ENCODE measurements at places on chromosomes 12 and 14.

DNA sequence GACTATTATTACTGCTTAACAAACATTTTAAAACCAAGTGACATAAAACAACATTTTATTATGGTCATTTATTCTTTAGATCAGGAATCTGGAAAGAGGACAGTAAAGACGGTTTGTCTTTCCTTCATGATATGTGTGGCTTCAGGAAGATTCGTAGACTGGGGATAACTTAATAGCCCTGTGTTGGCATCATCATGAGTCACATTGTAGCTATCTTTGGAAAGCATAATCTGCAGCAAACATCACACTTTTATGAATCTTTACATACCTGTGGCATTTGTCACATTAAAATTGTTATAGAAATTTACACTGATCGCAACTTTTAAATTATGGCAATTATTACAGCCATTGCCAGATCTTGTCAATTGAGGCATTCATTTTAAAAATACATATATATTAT, 397.1 kb downstream of the NOVA1 start:
- DNase-seq, result no peak

DNA sequence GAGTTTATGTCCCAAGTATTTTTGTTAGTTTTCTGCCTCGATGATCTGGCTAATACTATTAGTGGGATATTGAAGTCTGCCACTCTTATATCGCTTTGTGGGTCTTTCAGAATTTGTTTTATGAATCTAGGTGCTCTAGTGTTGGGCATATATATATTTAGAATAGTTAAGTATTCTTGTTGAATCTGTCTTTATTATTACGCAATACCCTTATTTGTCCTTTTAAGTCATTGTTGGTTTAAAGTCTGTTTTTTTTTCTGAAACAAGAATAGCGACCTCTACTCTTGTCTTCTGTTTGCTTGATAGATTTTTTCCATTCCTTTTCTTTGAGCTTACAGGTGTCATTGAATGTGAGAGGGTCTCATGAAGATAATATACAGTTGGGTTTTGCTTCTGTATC, 239.0 kb downstream of the ASCL1 start:
- no peak for DNase-seq

DNA sequence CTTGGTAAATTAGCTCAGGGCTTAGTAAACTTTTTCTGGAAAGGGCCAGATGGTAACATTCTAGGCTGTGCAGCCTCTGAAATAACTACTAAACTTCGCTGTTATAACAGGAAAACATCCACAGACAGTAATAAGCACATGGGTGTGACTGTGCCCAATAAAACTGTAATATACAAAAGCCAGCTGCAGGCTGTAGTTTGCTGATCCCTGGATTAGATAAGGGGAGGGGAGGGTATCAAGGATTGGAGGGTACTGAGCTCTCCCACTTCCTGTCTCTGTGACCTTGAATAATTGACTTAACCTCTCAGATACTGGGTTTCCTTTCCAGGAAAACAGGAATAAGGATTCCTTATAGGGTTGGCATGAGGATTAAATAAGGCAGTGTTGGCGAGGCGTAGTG, 81.2 kb downstream of the CCDC60 start:
- no peak for DNase-seq

GRCh38 chr12:90576707-90577106, 378.3 kb downstream of the CCER1 start:
- DNase-seq, result no peak

GRCh38 chr12:1391722-1392121, 202.7 kb downstream of the FBXL14 start:
- no peak for DNase-seq

DNA sequence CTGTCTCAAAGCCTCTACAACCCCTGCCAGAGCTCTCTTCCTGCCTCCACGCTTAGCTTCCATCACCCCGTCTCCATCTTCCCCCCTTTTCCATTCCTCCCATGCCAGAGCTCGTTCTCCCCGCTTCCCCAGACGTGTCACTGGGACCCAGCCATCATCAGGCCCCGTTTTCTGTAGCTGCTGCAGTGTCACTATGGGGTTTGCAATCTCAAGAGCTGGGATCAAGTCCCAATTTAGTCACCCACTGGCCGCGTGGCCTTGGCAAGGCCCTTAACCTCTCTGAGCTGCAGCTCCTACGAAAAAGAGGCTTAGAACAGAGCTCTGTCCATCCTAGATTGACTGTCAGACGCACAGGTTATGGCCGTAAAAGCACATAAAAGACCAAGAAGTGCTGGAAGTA, 901 bp upstream of the FAIM2 start:
- DNase-seq, result no peak

- no peak for DNase-seq
Measured at GRCh38 chr12:48486261-48486660, 4.0 kb downstream of the C12orf54 start.

GRCh38 chr12:98416845-98417244, 98.5 kb upstream of the TMPO start:
- no peak for DNase-seq

- no peak for DNase-seq
Measured at GRCh38 chr12:19030603-19031002, 98.9 kb upstream of the PLEKHA5 start.

Measured in CD4-positive, alpha-beta T cell treated with Interleukin-10 for 1 hour (primary cell).